Breast epithelium (tissue), 4 donors: ENCODE measurements at places on chromosomes 11 and 22. TPM values are rescaled to one million over a fixed set of nuclear protein-coding genes. Genes with fewer than 3 reads are reported as not detected.

The CALCA gene
- not detected for total RNA-seq

The POTEH gene
- not detected for total RNA-seq

The TRIM49 gene
- not detected for total RNA-seq

The LRRN4CL gene
- 9.8 TPM for total RNA-seq

The ELMOD1 gene
- total RNA-seq: not detected

The APOBEC3A gene
- total RNA-seq: not detected

The DTX4 gene
- 7.5 TPM for total RNA-seq

The LYVE1 gene
- total RNA-seq: 39.2 TPM

The RAB38 gene
- total RNA-seq: 14.8 TPM

The RPLP2 gene
- total RNA-seq: 1,665 TPM

The PATE4 gene
- total RNA-seq: not detected

The PIK3C2A gene
- total RNA-seq: 86.3 TPM

The HMOX1 gene
- 21.3 TPM for total RNA-seq

The NCR3LG1 gene
- 2.9 TPM for total RNA-seq

The FBLN1 gene
- 293 TPM for total RNA-seq

The C11orf16 gene
- total RNA-seq: not detected

The KDELR3 gene
- total RNA-seq: 18.0 TPM

The PVALB gene
- total RNA-seq: not detected

The FAM180B gene
- total RNA-seq: not detected
